ENCODE measurements at places on chromosomes 7 and 10.

- DNase-seq: no peak
These were observed 58.8 kb downstream of the CACNA2D1 start for GRCh38 chr7:82384779-82385178.

GRCh38 chr7:17584822-17585221 is 286.4 kb downstream of the AHR start:
- no peak for DNase-seq

DNA sequence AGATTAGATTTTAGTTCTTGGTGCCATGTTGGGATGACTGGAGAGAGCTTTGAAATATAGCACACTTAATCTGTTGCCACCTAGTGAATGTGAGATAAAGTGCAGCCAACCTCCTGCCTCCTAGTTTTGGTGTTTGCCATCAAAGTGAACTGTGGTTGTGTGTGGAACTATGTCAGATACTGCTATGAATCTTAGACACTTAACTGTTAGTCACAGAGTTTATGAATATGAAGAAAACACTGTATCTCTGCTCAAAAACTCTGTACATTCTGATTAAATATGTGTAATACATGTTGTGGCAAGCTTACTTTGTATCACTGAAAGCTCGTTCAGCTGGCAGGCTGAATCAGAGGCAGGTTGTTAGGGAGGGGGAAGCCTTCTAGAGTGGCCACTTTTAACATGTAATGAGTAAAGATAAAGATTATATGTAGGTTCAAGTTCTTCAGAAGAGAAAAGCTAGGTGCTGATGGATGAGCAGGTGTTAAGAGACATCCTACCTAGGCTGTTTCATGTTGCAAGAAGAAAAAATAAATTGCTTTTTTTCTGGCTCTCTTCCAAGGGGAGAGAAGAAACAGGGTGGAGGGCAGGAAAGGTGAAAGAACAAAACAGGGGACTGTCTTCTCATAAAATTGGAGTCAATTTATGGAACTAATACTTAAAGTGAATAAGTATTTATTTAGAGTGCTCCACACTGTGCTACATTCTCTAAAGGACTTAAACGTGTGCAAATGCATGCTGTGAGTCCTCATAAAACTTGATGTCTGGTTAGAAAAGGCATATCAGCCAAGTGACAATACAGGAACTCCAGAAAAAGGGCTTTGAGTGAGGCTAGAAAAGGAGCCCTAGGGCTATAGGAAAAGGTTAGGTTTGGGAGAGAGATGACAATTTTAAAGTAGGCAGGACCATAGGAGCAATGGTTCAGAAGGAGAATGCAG is 14.1 kb upstream of the LAMB1 start:
- DNase-seq: no peak

GRCh38 chr7:30983042-30983913 is 19.5 kb downstream of the GHRHR start:
- peak; percentile 74 for DNase-seq
